ENCODE measurements at places on chromosomes 6 and 20.
A peak's percentile ranks its signal among the peaks of the same experiment; 100 is the strongest.

DNA sequence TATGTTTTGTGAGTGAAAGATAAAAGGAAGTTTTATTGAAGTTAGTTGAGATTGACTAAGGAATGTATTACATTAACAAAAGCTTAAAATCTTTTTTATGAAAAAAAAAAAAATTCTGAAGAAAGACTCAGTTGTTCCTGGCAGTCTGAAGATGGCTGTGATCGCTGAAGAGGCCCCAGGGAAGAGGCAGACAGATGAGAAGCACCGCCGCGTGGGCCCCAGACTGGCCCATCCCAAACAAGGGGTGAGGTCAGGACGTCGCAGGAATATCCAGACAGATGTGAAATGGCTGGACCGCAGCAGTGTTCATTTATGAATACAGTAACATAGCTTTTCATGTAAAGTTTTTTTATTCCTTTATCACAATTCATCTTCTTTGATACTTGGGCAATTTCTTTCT, 194.2 kb downstream of the TBXT start:
- DNase-seq: no peak

- peak; percentile 25 for DNase-seq
Measured at GRCh38 chr20:21395666-21396598, 1.4 kb downstream of the NKX2-4 start.

- no peak for DNase-seq
Measured at GRCh38 chr20:45060294-45060693, 40.6 kb downstream of the KCNS1 start.

- no peak for DNase-seq
Measured at GRCh38 chr20:444862-445426, 17.4 kb downstream of the TBC1D20 start.

GRCh38 chr20:20371083-20371482, 3.2 kb downstream of the INSM1 start:
- no peak for DNase-seq

- no peak for DNase-seq
Measured at GRCh38 chr20:14583413-14583812, 246.0 kb upstream of the FLRT3 start.

GRCh38 chr6:27684264-27685211, 211.6 kb upstream of the ZNF184 start:
- DNase-seq: no peak

- no peak for DNase-seq
Measured at GRCh38 chr6:130026859-130027258, 8.5 kb downstream of the L3MBTL3 start.

GRCh38 chr6:19463250-19463649, 373.9 kb upstream of the ID4 start:
- DNase-seq: no peak

DNA sequence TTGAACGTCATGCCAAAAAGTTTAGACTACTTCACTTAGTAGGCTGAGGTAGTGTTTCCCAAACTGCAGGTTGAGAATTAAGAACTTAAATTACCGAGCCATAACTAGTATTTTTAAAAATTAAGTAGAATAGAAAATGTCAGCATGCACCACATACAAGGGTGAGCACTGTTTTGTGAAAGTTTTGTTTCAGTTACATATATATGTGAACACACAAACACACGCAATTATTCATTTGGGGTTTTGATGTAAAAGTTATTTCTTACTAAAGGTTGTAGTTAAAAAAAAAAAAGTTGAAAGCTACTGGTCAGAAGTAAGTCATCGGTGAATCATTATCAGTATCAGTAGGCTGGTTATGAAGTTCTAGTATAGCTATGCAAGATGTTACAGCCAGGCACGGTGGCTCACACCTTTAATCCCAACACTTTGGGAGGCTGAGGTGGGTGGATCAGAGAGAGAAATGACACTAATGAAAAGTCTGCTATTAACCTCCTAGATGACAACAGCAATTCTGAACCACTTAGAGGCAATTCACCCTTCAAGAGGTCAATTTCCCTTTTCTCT, 24.1 kb downstream of the FASTKD5 start:
- DNase-seq: no peak

DNA sequence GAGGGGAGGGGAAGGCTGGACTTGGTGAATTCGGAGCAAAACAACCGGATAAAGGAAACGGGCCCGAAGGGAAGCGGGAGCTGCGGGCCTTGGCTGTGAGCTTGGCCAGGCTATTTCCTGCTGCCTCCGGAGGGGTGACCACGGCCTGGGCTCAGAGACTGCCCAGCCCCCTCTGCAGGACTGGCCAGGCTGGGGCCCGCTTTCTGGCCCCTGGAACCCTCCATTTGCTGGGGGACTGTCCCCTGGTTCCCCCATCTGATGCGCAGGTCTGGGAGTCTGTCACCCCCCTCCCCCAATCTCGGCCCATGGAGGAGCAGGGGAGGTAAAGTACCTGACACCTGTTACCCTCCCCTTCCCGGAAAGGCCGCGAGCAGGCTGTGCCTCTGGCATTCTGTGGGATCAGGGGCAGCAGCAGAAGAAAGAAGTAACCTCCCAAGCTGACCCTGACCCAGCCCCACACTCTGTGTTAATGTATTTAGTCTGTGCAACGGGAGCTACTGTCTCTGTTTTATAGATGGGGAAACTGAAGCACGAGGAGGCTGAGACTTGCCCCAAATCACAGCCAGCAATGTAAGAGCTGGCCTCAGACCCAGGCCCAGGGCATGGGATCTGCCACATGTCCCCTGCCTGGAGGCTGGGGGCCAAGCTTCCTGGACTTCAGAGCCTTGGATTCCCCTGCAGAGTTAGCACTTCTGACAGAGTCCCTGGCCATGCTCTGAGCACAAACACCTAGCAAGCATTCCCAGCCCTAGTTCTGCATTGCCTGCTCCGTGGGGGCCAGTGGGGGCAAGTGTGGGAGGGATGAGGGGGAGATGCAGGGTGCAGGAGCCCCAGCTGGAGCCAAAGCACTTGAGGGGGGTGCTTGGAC, 3.5 kb downstream of the C20orf204 start:
- DNase-seq: no peak

GRCh38 chr6:36241728-36242127, 28.1 kb upstream of the PNPLA1 start:
- DNase-seq: no peak

GRCh38 chr20:50050660-50051308, 62.2 kb downstream of the UBE2V1 start:
- no peak for DNase-seq

DNA sequence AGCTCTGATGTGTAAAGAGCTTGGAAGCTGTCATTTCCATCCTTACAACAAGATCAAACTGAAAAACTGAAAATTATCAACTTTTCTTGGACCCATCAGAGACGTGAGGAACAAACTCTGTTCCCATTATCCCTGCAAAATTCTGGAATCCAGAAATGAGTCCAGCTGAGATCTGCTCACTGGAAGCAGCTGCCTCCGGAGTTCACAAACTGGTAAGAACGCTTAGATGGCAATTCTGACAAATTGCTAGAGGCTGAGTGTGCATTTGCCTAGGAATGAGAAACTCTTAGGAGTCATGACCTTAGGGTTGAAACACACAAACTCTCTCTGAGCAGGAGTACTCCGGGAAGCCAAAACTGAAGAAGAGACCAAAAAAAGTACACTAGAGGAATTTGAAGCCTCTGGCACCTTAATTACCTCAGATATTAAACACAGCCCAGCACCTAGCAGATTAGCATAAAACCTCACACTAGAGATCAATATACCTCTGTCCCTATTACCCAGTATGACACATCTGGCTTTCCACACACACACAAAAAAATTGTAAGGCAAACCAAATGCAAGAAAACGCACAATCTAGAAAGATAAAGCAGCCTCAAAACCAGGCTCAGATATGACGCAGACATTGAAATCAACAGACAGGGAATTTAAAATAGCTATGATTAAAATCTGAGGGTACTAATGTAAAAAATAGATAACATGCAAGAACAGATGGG, 233.5 kb upstream of the SGK1 start:
- DNase-seq: no peak

- no peak for DNase-seq
Measured at GRCh38 chr6:34457742-34458735, 7.8 kb upstream of the PACSIN1 start.

DNA sequence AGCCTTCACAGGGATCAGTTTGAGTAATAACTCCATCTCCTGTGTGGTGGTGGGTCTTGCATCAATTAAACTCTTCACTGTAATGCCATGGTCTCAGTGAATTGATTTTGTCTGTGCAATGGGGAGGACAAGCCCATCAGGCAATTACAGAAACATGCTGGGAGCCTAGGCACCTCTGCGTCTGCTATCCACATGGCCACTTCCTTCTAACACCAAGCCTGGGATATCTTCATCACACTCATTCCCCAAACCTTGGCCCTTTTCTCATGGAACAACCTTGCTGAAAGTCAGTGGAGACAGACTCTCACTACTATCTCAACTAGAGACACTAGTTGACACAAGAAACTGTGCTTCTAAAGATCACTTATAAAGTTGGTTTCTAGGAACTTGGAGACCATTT, 210.1 kb upstream of the SHLD1 start:
- no peak for DNase-seq

DNA sequence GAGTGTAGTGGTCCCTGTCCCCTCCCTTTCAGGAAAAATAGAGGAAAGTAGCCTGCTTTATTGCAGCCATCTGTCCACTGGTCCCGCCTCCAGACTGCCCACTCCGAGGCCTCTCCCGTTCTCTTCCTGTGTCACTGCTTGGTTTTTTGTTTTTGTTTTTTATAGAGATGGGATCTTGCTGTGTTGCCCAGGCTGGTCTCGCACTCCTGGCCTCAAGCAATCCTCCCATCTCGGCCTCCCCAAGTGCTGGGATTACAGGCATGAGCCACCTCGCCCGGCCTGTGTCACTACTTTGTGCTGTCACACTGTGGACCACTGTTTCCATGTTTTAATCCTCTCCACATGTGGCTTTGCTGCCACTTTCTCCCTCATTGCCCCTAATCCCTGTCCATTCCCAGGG, 71.2 kb downstream of the ZBTB2 start:
- DNase-seq: no peak

- no peak for DNase-seq
Measured at GRCh38 chr6:14804785-14805210, 441.1 kb upstream of the JARID2 start.

DNA sequence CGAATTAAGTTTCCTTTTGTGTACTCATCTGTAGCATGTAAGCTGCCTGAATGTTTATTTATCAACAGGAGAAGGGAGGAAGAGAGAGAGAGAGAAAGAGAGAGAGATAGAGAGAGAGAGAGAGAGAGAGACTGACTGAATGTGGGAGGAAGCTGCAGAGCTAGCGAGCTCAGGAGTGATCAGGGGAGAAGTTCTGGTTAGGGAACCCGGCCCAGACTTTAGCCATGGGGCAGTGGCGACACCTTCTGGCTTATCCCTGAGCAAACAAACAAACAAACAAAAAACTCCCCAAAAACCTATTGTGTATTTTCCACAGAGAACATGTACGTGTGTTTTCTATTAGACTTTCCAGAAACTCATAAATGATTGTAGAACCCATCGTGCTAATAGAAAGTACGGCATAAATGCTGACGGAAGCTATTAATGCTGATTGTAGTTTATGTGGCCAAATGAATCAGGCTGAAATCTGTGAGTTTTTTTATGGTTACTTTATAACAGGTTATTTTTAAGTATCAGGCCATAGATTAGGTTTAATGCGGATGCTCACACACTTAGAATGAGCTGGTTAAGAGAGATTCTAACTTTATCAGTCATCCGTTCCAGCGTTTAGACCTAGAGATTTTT, 92.8 kb downstream of the CLIC5 start:
- peak; percentile 2 for DNase-seq
